ENCODE measurements at places on chromosomes 6 and 20.
A peak's percentile ranks its signal among the peaks of the same experiment; 100 is the strongest.

DNA sequence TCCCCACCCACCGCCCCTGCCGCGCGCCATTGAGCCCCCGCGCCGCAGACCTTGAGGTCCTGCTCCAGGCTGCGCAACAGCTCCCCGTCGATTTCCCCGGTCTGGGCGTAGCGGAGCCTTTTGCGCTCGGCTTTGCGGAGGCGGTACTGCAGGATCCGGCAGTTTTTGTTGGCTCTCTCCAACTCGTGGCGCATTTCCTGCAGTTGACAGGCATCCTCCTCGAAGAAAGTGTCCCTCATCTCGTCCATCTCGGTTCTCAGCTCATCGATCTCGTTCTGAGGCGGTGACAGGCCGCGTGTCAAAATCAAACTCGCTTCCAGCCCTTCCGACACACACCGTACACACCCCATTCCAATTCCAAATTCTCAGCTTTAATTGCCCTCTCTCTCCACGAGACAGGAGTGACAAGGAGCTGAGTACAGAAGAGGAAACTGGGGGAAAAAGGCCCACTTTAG, 4.3 kb downstream of the MTCL3 start:
- DNase-seq, result no peak

DNA sequence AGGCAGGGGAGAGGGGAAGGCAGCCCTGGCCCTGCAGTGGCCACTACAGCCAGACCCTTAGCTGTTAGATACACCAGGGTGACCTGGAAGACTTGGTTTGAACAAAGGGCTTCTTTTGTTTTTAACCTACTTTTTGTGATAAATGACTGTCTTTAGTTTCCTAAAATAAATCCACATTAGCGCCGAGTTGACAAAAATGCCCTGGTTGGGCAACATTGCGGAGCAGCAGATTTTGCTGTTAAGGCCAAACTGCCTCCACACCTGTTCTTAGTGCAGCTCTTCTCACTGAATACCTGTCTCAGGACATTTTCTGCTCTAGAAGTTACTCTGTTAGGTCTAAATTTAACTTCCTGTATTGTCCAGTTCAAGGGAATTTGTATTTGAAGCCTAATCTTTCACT, 42.7 kb downstream of the FAM50B start:
- DNase-seq, result no peak

- no peak for DNase-seq
Measured at GRCh38 chr6:144160431-144161005, 10.2 kb downstream of the STX11 start.

DNA sequence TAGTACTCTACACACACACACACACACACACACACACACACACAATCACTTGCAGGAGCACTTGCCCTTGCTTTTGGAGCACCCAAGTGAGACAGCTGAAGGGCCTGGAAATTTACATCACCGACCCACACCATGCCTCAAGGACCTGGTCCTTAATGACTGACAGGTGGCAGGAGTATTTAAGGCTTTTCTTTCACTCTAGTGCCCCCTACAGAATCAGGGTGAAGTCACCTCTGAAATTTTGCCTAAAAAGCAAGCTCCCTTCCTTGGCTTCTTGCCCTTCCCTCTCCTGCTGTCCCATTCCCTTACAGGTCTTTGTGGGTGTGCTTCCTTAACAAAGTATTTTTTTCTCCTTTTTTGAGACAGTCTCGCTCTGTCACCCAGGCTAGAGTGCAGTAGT, 353.5 kb upstream of the IRAK1BP1 start:
- DNase-seq, result no peak

DNA sequence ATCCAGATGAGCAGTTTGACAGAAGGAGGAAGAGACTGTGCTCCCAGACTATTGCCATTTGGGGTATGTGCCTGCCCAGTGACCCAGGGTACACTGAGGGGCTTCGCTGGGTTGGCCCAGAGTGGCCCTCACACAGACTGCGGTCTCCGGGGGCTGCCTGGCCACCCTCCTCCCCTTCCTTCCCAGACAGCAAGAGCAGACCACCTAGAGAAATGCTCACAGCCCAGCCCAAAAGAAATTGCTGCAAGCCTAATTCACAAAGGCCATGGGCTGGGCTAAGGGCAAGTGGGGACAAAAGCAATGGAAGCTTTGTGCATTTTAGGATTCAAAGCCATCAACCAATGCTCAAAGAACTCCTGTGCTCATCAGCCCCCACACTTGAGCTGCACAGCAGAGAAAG, 277.6 kb downstream of the CDC5L start:
- DNase-seq, result no peak

DNA sequence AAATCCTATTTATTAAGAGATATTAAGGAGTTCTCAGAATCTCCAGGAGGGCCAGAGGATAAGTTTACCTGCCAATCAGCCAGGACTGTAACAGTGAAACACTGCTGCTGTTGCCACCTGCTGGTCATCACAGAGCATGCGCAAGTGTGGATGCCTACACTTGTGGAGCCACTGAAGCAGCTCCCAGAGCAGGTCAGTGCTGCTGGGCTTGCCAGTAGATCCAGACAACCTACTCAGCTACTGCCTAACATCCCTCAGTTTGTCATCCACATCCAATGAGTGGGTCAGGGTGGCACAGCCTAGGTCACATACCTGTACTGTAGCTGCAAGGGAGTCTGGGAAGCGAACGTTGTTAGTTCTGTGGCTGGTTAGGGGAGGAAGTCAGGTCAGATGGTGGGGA, 18.3 kb upstream of the NHSL1 start:
- DNase-seq, result peak; percentile 41

DNA sequence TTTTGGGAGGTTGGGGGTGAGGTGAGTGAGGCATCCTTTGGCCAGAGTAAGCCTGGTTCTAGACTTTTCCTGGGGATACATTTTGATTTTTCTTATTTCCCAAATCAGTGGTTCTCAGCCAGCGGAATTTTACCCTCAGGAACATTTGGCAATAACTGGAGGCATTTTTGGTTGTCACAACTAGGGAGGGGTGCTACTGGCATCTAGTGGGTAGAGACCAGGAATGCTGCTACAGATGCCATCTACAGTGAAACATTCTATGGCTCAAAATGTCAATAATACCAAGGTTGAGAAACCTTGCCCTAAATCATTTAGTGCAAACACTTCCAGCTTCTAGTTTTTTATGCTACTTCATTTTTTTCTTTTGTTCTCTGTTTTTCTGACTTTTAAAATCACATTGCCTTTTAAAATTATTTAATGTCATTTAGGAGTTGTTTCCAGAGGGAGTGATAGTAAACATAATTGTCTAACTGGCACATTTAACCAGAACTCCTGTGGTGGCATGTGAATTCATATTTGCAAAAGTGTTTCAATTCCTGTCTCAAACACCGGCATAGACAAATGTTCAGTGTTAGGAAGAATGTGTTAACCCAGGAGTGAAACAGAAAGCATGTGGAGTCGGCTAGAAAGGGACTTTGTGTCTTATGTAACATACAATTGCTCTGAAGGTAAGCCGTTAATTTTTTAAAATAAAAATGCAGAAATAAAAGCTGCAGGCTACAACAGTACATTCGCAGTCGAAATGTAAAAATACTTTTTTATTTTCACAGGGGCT, 59.0 kb downstream of the QRSL1 start:
- no peak for DNase-seq

DNA sequence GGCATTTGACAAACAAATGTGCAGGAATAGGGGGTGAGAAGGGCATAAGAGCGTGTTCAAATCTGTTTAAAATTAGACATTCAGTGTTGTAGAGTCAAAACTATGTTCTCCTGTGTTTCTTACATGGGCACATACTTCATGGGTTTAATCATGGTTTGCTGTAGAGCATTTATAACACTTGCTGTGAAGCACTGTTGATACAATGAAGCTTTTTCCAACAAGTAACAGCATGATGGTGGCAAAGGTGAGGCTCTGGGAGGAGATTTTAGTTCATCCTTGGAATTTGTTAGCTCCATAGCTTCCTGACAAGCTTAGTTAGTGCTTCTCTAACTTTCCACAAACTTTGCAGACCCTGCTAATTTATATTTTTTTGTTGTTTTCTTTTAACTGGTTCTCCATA, 900.7 kb downstream of the TFAP2A start:
- DNase-seq, result no peak

GRCh38 chr6:36246506-36247268, 23.2 kb upstream of the PNPLA1 start:
- DNase-seq, result no peak

GRCh38 chr20:43975096-43975768, 60.6 kb downstream of the TOX2 start:
- no peak for DNase-seq

DNA sequence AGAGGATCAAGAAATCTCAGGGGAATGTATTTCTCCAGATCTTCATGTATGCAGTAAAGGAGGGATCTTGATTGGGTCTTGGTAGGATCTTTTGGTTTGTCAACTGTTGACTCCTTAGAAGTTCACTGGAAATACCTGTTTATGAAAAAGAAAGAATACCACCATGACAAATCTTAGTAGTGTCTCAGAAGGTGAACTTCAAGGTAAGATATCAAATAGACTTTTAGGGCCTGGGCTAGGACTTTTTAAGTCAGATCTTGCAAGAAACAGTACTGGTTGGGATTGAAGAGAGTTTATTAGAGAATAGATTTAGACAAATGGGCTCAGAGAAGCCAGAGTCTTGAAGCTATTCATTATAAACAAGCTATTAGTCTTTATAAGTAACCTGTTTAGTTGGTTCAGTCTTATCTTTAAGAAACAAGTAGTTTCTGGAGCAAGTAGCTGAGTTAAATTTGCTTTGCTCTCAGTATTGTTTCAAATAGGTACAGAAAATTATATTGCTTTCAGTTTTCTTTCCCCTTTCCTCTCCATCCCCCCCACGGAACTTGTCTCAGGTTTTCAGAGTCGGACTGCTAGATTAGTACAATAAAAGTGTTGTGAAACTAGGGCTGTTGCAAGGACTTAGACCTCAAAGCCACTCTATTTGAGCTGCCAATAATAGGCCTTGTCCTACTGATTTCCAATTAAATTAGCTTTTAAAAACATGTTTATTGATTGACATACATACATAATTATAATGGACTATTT, 529.1 kb upstream of the CITED2 start:
- no peak for DNase-seq

DNA sequence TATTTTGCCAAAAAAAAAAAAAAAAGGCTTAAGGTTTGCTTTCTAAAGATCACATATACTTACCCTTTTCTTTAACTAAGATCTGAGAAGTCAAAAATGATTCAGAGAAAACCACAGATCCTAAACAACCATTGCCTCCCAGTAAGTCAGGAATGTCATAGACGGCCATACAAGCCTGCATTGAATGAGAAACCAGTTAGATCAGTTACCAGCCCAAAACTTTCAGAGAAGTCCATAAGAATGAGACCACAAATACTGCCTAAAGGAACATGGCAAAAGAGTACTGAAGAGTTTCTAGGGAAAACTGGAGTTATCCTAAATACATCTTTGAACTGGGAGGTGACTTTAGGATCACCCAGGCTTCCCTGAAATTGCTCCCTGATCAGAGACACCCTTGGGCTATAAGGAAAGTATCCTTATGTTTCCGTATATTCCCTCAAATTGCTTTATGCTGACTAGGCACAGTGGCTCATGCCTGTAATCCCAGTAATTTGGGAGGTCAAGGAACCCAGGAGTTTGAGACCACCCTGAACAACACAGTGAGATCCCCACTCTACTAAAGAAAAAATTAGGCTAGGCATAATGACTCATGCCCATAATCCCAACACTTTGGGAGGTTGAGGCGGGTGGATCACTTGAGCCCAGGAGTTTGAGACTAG, 79.4 kb upstream of the SLC4A11 start:
- no peak for DNase-seq

DNA sequence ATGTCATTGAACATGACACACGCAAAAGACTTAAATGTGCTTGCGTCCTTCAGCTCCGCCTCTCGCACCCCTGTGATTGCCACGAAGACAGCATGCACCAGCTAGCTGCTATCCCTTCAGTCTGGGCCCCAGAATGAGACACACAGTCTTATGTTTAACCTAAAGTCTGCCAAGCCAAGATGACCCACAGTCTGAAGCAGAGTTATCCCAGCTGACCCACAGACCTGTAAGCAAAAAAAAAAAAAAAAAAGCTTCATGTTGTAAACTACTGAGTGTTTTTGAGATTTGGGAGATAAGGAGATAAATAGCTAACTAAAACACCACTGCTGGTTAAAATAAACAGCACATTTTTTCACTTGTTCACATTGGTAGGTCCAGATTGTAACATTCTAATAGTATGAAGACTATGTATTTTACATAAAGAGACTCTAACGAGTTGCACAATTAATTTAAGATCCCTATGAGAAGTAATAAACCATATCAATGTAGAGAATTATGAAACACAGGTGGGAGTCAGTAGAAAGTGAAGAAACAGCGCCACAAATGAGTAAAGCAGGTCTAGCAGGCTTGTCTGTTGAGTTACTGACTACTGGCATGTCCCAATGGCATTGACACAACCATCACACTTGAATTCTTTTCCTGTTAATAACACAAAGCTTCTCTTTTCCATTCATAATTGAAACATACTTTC, 47.4 kb upstream of the CCDC28A start:
- no peak for DNase-seq

GRCh38 chr6:130423044-130423443, 57.2 kb downstream of the TMEM200A start:
- no peak for DNase-seq

DNA sequence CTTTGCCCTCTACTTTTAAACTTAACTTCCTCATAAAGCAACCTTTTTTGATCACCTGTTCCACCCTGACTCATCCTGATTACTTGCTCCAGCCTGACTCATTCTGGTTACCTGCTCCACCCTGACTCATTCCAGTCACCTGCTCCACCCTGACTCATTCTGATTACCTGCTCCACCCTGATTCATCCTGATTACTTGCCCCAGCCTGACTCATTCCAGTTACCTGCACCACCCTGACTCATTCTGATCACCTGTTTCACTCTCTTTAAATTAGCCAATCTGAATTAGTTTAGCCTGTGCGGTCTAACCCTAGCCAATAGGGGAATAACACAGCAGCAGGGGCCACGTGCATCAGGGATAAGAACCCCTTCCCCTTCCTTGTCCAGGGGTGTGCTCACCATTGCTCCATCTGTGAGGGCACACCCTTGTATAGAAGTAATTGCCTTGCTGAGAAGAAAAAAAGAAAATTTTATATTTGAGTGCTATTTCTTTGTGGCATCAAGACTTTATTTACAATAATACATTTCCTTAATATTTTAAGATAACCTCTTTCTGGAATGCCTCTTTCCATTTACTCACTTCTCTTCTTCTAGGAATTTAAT, 17.9 kb downstream of the HLA-G start:
- DNase-seq, result peak; percentile 35

DNA sequence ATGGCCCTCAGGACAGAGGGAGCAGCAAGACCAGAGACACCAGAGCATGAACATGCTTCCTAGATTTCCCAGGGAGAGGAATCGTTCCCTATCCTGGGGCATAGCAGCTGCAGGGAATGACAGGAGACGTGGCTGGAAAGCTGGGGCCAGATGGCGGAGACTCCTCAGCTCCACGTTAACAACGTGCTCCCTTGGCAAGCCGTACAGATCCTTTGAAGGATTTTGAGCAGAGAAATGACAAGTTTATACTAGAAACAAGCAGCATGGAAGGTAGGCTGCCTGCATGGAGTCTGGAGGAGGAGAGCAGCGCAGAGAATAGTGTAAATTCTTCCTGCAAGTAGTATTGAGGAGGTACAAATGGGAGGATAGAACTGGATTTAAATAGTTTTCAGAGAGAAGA, 11.7 kb downstream of the MYLIP start:
- no peak for DNase-seq

DNA sequence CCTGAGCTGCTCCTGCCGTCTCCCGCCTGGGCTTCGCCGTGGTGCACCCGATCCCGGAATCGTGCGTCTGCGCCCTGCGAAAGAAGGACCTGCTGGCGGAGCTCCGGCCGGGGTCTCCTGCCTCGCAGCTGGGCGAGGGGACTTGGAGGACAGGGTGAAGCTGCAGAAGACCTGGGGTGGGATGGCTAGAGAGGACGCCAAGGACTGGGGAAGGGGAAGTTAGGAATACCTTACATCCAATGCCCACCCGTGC, 150.2 kb downstream of the PRL start:
- DNase-seq, result no peak

GRCh38 chr20:51064137-51064536, 41.2 kb upstream of the KCNG1 start:
- no peak for DNase-seq
